Memory B cell (primary cell): ENCODE measurements at places on chromosomes 2 and 18.

DNA sequence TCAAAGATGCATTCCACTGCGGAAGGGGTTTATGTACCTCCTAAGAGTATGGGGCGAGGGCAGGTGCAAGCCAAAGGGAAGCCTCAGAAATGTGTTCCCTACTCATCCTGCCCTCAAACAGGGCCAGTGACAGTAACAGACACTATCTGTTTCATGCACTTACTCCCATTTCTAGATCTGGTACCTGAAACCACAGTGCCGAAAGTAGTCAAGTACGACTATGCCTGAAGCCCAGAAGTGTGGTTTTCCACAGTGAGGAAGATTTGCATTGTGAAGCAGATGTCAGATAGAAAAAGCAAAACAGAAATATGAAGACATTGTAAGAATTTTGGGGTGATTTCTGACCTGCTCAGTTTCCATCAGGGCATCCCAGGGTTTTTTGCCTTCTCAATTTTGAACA, 748.7 kb downstream of the RNF144A start:
- DNase-seq = no peak

DNA sequence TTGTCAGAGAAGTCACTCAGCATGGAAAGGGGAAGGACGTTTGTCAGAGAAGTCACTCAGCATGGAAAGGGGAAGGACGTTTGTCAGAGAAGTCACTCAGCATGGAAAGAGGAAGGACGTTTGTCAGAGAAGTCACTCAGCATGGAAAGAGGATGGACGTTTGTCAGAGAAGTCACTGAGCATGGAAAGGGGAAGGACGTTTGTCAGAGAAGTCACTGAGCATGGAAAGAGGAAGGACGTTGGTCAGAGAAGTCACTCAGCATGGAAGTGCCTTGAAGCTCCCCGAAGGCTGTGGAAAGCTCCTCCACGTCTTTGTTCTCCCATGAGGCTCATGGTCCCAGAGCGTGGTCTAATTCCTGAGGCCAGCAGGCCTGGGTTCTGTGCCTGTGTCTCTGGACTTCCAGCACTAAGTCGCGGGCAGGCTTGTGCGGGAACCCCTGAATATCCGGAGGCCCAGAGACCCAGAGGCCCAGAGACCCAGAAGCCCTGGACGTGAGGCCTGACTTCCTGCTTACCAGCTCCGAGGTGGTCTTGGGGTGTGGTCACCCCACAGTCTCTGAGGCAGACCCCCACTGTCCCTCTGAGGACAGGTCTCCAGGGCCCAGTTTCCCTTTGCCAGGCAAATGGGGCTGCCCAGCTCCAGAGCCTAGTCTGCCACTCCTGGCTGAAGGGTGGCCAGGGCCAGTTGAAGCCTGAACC, 70.4 kb upstream of the TWIST2 start:
- no peak for DNase-seq

GRCh38 chr2:111235192-111236015, 114.7 kb downstream of the BCL2L11 start:
- no peak for DNase-seq

DNA sequence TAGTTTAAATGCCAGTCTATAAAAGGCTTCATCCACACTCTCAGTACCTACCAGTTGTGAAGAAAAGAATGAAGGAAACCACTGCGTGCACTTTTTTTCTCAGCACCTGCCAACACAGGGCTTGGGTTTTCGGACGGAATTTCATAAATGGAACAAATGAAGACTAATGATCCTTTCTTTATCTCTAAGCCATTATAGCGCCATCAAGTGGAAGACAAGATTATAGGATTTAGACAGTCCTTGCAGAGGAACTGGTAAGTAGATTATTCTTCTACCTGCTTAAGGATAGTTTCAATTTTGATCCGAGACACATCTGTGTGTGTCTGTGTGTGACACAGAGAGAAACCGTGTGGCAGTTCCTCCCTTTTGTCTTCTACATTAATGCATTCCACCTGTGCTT, 245.6 kb downstream of the NRXN1 start:
- no peak for DNase-seq
